ENCODE measurements at places on chromosomes 11 and 22. TPM values are rescaled to one million over a fixed set of nuclear protein-coding genes. Genes with fewer than 3 reads are reported as not detected.

DNA sequence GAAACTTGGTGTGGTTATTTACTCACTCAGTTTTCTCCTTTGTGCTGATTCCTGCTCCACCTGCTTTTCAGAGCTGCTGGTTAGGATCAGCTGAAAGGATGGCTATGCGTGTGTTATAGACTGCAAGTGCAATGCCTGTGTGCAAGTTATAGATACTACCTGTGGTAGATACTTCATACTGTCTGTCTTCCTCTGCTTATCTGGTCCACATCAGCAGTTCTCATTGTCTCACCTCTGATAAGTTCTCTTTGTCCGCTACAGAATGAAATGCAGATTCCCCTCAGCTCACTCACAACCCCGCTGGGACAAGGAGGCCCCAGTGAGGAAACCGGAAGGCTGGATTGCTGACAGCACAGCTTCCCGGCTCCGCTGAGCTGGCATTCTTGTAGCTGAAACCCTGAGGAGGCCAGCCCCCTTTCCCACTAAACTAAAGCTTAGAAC lies 37.5 kb upstream of the LYVE1 start:
- peak; percentile 77 for DNase-seq

DNA sequence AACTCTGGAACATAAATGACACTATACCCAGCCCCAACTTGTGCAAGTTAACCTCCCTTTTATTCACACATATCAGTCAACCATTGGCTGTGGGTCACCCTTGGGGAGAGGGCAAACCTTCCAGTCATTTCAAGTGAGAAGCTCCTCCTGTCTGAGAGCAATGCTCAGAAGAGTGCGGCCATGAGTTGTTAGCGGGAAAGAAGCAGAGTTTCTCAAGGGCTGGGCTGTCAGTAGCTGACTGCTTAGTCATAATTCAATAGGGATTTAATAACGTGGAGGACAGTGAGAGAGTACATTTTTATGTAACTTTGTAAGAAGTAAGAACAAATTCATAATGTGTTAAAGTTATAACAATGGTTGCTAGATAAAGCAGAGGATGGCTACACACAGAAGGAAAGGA lies 5.1 kb downstream of the PATE2 start:
- DNase-seq = no peak

DNA sequence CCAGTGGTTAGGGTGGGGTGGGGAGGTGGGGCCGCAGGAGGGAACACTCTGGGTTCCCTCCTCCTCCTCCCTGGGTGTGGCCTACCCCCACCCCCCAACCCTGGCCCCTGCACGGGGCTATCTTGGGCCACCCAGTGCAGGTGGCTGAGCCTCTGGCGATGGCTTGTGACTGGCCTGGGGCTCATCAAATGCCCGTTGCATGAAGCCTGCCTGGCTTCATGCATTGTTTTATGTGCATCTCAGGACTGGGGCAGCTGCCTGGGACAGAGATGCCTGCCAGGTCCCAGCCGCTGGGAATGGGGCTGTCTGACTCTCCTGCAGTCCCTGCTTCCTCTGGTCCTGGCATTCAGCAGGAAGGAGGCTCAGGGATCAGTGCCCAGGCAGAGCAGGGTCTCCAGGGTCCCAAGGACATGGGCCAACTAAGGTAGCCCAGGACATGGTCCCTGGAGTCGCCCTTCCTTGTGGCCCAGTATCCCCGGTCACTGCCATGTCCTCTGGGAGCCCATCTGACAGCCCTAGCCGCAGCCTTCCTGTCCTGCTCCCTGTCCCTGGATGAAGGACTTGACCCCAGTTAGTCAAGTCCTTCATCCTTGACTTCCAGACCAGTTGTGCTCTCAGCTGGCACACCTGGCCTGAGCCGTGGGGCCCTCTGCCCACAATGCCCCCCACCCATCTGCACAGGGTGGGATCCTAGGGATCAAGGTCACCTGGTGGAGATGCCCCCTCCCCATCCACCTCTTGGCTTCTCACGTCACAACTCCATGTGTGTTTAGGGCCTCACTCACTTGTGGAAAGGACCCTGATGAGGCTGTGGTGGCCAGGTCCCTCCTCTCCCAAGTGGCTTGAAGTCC lies 112.1 kb upstream of the FGF3 start:
- DNase-seq = no peak

- DNase-seq = no peak
Observed at GRCh38 chr11:71947498-71947897, 18.7 kb downstream of the RNF121 start.

- DNase-seq = no peak
Observed at GRCh38 chr11:17634776-17635550, 84.4 kb upstream of the MYOD1 start.

DNA sequence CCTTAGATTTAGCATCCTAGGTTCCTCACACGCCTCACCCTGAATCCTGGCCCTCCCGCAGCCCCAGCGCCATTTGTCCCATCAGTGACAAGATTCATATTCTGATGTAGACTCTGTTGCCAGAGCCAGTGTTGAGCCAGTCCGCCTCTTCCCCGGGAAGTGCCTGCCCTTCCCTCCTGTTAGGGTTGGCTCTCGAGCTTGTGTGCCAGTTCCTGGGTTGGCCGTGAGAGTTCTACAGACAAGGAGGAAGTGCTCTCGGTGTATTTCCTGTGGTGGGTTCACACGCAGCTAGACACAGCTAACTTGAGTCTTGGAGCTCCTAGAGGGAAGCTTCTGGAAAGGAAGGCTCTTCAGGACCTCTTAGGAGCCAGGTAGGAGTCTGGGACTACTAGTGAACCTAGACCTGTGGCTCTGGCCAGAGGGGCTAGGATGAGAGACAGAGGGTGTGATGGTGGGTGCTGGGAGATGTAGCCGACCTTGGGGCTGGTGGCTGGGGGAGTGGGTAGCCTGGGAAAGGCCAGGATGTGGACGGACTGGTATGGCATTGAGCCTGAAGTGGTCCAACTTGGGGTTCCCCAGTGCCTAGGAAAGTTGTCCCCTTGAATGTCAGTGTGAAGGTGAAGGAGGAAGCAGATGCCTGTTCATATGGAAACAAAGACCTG lies at the start of gene IL18BP:
Gene IL18BP (plus strand): TSS at position 261 of the 662 bp plus-strand sequence. CDS start 1,076 bp downstream, outside the sequence.
- no peak for DNase-seq

- DNase-seq = peak; percentile 78
Observed at GRCh38 chr11:19953909-19954308, 206.4 kb downstream of the DBX1 start.

- no peak for DNase-seq
Observed at GRCh38 chr11:13289081-13289480, 11.5 kb downstream of the BMAL1 start.

- peak; percentile 75 for DNase-seq
Observed at GRCh38 chr11:119144825-119145486, 3.9 kb upstream of the ABCG4 start.

The PLAAT3 gene
- 40.2 TPM for polyA plus RNA-seq

DNA sequence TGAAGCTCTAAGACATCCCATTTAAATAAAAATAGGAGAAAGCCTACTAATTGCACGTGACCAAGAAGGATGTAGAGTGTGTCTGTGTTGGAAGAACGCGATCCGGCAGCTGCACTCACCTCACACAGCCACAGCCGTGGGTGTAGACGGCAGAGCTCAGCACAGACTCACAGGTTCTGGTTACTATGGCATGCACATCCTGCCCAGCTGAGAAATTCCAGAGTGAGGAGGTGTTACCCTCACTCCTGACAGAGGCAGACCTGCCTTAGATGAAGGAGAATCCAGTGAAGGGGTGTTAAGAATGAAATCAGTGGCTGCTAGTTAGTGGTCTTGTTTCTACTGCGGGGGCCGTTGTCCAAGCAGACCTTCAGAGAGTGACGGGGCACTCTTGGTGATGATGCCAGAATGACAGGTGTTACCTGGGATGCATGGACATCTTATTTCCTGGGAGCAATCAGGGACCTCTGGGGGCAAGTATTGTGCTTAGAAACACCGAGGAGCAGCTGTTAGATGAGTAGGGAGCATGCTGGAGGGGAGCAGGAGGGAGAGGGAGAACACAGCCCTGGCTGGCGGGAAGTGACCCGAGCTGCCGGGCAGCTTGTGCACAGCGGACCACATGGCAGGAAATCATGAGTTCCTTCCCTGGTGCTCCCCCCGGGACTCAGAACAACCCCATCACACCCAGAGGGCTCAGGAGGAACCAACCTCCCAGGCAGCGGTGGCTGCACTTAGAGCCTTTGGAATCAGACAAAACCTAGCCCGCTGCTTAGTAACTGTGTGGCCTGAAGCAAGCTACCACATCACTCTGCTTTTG lies 12.3 kb downstream of the KCNJ5 start:
- no peak for DNase-seq

The TRPC6 gene
- polyA plus RNA-seq = not detected

GRCh38 chr11:131353766-131354165 lies 16.6 kb upstream of the NTM start:
- no peak for DNase-seq

DNA sequence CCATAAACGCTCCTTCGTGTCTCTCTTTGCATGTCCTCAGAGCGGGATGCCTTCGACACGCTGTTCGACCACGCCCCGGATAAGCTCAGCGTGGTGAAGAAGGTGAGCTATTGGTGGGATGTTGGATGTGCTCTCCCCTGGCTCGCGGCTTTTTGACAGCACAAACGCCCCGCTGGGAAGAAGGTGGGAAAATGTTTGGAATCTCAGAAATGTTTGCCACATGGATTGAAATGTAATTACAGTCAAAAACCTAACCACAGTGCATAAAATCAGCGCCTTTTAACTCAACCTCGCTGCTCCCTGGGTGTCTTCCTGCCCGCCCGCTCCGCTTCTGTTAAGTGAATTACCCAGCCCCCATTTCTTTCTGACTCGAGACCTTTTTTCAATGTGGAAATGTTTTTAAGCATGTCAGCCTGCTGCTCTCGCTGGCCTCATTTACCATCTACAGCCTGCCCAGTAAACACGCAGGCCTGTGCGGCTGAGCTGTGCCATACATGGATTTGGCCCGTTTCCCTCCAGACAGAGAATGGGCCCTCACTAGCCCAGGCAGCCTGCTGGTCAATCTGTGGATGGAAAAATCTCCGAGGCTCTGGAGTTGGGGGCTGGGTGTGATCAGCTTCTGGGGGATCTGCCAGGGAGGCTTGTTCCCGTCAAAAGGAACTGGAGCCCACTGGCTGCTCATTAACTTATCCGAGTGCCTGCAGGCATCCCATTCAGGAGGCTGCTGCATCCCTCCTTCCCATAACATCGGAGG lies 32.7 kb upstream of the PARVG start:
- no peak for DNase-seq

GRCh38 chr22:44884562-44884961 lies 125.2 kb downstream of the PHF21B start:
- no peak for DNase-seq

DNA sequence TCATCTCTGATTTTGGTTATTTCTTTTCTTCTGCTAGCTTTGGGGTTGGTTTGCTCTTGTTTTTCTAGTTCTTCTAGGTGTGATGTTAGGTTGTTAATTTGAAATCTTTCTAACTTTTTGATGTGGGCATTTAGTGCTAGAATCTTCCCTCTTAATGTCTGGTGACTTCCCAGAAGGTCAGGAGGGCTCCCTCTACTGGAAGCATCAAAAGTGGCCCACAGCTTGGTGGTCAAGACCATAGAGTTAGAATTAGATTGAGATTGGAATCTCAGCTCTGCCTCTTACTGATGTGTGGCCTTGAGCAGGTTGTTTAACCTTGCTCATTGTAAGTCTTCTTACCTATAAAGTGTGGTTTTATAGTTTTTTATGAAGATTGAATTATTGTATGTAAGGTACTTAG lies 99.3 kb downstream of the FDX1 start:
- no peak for DNase-seq

DNA sequence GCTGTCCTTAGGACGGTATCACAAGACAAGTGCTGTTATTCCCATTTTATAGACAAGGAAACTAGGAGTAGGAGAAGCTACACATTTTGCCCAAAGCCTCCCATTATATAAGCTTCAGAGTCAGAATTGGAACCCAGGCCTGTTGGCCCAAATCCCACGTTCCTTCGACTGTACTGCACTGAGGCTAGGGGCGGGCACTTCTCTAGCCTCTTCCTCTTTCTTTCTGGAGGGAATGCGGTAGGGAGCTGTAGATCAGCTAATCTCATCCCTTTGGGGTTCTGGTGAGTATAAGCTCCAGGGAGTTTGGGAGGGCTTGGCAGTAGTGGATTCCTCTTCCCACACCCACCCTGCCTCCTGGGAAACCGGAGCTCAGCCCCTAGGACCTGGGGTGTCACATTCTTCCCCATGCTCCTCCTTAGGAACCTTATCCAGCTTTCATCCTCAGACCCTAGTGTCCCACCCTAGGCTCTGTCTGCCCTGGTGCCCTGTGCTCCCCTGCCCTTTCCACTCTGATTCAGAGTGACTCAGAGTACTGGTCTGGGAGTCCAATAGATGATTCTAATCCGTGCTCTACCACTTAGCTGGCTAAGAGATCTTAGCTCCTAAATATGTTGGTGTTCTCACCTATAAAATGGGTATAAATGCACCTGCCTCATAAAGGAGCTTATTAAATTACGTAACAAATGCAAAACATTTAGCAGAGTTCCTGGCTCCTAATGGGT lies 29.3 kb downstream of the PHLDB1 start:
- no peak for DNase-seq

- no peak for DNase-seq
Observed at GRCh38 chr11:77301510-77301909, at the start of gene GDPD4. Gene GDPD4 (minus strand): TSS chr11:77301686. CDS start chr11:77285137, 16,549 bp downstream.

DNA sequence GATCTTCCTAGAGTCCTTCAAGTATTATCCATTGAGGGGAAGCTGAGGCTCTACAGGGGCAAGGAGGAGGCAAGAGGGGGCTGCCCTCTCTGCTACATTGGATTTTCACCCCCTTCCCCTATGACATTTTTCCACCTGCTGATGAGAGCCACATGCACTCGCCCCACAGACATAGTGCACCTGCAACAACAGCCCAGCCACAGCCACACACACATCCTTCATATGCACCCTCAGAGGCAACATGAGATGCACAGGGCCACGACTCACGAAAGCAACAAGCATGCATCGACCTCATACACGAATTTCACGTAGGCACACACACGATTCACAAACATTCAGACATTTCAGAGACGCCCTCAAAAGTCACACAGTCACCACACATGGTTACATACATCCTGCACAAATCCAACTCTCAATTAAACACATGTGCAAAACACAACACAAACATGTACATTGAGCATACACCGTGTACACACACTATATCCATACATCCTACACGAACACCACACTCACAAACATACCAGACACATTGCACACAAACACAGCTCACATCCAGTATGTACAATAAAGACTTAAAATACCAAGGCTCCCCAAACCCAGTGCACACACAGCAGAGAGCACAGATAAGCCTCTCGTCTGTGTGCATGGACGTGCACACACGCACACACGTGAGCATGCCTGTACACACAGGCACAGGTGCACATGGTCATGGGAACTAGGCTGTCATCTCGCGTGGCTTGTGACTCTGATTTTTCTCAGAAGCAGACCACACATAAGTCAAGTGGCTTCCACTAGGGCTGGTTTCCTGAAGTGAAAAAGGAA lies 6.3 kb upstream of the LRRC32 start:
- no peak for DNase-seq

All from endothelial cell of umbilical vein (primary cell).